Activated CD8-positive, alpha-beta memory T cell treated with anti-CD3 and anti-CD28 coated beads for 4 hours (primary cell): ENCODE measurements at places on chromosomes 13 and 19.

- no peak for DNase-seq
Observed at GRCh38 chr19:2444251-2445002, 12.3 kb downstream of the LMNB2 start.

DNA sequence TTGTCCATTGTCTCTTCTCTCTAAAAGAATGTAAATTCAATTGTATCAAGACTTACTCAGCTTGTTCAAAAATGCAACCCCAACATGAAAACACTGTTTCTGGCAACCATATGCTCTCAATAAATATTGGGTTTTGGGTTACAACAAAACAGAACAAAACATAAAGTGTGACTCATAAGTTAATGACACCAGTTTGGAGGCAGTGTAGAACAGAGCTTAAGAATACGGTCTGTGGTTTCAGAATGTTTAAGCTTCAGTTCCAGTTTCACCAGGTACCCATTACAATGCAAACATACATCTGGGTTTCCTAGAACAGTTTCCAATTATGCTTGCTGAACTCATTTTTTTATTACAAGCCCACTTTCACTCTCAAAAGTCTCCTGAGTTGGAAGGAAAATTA, 285.8 kb upstream of the PCDH9 start:
- no peak for DNase-seq

GRCh38 chr19:310141-310651, 19.0 kb upstream of the PLPP2 start:
- no peak for DNase-seq

GRCh38 chr13:74064805-74065312, 69.3 kb downstream of the KLF12 start:
- no peak for DNase-seq

DNA sequence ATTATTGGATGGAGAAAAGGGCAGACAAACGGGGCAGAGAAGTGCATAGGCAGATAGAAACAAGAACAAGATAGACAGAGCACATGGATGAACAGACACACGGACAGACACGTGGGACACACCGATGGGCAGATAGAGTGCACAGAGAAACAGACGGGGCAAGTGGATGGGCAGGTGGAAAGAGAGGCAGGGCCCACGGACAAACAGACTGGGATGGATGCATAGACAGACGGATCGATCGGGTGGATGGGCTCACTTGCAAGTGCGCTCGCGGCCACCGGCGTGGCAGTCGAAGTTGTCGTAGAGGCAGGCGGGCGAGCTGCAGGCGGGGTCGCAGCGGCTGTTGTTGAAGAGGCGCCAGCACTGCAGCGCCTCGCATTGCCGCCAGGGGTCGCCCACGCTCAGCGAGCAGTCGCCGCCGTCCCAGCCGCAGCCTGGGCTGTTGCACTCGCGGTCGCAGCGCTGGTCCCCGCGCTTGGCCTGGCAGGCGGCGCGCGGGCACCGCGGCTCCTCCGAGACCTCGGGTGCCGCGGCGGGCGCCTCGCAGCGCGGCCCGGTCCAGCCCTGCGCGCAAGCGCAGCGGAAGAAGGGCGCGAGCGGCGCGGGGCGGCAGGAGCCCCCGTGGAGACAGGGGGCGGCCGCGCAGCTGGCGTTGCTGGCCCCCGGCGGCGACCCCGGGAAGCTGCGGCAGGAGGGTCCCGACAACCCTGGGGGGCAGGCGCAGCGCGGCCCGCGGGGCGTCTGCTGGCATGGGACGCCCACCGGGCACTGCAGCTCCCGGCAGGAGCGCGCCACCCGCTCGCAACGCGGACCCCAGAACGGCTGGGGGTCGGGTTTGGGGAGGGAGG, 23.3 kb downstream of the NOTCH3 start:
- peak; percentile 70 for DNase-seq
